ENCODE measurements at places on chromosomes 16 and 17.

GRCh38 chr16:81997738-81998137, 13.5 kb downstream of the SDR42E1 start:
- no peak for DNase-seq

DNA sequence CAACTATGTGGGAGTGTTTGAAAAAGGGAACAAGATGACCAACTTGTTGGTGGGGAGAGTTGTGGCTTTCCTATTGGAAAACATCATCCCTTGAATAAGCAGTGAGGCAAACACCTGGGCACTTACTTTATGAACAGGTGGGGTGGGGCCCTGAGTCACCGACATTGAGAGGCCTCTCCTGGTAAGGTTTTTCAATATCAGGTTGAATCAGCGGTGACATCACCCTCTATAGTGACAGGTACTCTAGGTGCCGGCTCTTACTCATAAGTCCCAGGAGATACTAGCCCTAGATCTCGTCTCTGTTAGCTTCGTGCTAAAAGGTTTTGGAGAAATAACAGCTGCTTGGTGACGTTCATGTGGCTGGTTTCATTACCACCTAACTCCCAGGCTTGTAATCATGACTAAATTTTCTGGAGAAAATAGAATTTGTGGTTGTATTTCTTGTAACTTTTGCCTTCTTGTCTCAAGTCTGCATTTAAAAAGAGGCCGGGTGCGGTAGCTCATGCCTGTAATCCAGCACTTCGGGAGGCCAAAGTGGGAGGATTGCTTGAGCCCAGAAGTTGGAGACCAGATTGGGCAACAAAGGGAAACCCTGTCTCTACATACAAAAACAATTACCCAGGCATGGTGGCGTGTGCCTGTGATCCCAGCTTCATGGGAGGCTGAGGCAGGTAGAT, 19.3 kb downstream of the CDH1 start:
- DNase-seq: no peak

- no peak for DNase-seq
Measured at GRCh38 chr16:70331588-70332358, 14.9 kb upstream of the DDX19A start.

- no peak for DNase-seq
Measured at GRCh38 chr17:31467502-31468256, 76.2 kb downstream of the RAB11FIP4 start.

DNA sequence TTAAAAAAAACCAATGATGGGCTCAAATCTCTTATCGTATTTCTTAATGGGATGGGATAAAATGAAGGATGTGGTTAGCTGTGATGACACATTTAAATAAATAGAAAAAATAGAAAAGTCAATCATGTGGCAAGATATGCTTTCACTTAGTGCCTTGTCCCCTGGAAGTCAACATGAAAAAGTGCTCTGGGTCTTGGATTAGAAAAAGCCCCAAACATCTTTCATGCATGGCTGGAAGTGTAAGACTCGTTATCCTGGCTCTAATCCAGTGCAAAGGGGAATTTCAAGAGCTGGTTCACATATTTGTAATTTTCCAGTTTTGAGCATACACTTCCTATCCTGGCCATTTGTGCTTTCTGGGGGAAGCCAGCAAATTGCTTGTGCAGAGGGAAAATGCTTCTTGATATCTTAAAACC, 160.9 kb downstream of the MAP2K6 start:
- peak; percentile 59 for DNase-seq

DNA sequence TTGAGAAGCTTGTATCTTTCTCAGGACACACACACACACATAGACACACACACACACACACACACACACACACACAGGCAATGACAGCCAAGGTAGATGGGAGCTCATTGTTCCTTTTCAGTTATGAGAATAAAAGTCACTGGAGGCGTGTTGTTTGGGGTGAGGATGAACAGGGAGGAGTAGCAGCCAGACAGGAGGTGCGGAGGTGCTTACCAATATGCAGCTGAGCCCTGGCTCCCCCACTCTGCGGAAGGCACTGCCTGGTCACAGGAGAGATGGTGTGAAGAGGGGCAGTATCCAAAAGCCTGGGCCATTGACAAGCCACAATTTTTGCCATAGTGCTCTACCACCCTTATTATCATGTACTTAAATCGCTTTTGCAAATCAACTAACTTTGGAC, 77.4 kb downstream of the CBLN1 start:
- no peak for DNase-seq

DNA sequence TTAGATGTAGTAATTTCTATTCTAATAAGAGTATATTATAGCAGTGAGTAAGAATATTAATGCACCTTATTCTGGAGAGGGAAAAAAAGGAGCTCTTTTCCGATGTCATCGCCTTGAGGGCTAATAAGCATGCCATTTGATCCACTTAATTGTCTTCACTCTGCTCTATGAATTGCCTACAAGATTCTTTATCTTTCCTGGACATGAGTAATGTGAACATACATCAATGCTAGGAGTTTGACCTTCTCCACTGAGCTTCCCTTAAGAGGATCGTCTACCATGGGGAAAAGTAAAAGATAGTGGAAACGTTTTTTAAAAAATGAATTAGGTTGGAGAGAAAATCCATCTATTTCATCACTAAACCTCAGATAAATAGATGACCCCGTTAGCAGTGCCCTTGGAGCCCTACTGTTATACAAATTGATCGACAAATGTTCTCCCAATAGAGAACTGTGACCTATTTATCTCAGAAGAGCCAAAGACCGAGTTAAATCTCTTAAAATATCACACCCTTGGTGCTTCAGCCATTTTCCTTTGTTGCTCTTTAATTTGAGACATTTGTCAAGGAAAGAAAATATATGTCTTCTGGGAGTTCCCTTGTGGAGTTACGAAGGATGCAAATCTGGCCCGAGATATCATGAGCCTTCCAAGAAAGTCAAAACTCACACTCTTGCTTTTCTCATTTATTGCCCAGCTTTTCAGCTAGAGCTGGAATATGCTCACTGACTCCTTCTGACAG, 898.5 kb downstream of the KCNJ2 start:
- DNase-seq: no peak

GRCh38 chr17:80797741-80798594, 193.7 kb upstream of the CHMP6 start:
- no peak for DNase-seq

- DNase-seq: no peak
Measured at GRCh38 chr17:30545024-30545423, 67.8 kb downstream of the GOSR1 start.

DNA sequence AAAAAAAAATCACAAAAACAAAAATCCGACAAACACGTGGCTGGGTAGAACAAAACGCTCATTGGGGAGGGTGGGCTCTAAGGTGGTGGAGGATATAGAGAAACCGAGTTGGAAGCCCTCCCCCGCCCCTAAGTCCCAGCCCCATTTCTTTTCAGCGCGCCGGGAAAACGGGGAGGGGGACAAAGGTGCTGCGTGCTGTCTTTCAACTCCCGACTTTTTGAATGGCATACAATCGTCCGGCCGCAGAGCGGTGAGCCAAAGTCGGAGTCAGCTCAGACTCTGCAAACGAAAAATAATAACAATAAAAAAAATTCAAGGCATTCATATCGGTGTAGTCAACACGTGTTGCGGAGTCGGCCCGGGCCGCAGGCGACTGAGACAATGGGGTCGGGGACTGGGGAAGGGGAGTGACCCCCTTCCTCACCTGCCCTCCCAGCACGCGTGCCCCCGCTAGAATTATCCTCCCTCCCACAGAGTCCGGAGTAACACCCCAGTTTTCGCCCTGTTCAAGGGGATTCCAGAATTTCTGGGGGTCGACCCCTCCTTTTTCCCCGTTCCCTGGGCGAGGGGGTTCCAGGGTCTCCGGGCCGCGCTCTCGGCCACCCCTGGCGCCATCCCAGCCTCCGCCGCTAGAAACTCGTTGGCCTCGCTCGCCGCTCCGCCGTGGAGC, 1.7 kb upstream of the IGF2BP1 start:
- DNase-seq: no peak

DNA sequence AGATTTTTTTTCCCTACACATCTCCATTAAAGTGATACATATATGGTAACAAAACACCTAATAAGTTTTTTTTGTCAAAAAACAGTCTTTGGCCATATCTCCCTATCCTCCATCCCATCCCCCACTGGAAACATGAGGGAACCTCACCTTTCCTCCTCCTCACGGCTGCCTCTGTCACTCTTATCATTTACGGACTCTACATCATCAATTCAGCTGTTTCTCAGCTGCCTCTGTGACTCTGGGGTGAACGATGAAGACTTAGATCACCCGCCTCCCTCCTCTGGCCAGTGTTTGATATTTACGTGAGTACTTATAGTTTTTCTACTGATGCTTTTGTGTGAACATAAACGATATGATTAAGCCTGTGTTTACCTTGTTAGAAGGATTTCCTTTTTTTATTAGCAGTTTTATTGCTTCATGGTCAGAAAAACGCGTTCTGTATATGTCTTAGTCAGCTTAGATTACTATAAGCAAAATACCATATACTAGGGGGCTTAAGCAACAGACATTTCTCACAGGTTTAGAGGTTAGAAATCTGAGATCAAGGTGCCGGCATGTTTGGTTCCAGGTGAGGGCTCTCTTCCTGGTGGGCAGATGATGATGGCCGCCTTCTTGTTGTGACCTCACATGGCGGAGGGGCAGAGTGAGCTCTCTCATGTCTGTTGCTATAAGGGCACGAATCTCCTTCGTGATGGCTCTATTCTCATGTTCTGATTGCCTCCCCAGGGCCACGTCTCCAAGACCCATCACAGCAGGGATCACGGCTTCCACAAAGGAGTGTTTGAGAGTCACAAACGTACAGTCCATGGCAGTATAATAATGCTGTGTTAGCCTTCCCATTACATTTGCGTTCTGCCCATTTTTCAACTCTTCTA, 32.1 kb downstream of the DNAH17 start:
- DNase-seq: no peak

DNA sequence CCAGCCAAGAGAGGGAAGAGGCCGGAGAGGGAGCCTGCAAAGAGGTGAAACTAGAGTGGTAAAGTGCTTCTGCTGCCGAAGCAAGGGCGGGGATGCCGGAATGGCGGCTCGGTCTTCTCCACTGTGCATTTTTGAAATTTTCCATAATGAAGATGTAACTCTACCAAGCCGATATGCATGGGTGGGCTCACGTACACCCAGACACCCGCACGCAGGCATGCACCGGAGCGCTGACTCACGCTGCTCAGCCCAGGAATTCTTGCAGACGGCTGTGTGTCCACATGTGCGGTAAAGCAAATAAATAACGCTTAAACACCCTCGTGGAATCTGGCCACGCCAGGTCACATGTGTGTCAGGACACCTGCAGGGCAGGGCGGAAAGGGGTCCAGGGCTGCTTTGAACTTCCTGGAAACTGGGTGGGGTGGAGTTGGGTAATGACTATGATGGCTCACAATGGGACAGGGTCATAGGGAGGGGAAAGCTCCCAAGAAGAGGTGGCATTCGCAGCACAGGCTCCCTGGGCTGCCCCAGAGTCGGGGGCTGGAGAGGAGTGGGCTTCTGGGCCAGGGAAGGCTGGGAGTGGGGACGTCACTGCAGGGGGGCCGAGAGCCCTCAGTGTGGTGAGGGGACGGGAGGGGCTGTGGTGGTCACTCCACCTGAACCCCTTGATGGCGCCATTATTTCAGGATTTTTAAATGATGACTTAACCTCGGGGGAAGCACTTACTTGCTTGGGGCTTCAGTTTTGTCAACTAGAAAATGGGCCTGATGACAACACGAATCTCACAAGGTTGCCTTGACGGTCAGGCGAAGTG, 265.5 kb downstream of the PARN start:
- no peak for DNase-seq

DNA sequence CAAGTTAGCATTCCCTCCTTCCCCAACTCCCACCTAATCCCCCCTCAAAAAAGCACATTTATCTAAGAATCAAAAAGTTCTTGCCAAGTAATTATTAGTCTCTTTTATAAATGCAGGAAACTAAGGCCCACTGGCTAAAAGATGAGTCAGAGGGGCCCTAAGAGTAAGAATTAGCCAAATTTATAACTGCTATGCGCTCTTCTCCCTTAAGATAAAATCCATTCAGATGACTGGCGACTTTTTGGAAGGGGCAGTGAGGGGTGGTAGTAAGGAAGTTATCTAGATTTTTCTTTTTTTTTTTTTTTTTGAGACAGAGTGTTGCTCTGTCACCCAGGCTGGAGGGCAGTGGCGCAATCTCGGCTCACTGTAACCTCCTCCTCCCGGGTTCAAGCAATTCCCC, 17.1 kb downstream of the ZNF652 start:
- DNase-seq: no peak

DNA sequence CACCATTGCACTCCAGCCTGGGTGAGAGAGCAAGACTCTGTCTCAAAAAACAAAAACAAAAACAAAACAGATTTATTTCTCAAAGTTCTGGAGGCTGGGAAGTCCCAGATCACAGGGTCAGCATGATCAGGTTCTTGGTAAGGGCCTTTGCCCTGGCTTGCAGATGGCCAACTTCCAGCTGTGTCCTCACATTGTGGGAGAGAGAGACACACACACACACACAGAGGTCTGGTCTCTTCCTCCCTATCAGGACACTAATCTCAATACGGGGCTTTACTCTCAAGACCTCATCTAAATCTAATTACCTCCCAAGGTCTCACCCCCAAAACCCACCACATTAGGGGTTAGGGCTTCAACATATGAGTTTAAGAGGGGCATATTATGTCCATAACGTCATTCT, 26.4 kb upstream of the TAOK1 start:
- no peak for DNase-seq

DNA sequence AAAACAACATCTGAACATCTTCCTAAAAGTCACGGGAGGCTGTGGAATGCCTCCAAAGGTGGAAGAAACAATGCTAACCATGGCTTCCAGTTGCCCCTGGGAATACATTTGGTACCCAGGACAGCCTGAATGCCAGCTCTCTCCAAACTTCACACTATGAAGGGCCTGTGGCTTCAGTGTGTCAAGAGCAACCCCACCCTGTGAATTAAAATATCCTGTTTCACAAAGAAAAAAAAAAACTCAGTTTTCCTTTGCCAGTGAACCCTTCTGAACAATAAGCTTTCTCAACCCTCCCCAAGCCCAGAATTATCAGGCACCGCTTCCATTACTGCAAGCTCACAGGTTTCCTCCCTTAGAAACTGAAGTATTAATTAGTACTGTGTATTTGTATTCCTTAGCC, 69.8 kb downstream of the SLC39A11 start:
- DNase-seq: no peak

DNA sequence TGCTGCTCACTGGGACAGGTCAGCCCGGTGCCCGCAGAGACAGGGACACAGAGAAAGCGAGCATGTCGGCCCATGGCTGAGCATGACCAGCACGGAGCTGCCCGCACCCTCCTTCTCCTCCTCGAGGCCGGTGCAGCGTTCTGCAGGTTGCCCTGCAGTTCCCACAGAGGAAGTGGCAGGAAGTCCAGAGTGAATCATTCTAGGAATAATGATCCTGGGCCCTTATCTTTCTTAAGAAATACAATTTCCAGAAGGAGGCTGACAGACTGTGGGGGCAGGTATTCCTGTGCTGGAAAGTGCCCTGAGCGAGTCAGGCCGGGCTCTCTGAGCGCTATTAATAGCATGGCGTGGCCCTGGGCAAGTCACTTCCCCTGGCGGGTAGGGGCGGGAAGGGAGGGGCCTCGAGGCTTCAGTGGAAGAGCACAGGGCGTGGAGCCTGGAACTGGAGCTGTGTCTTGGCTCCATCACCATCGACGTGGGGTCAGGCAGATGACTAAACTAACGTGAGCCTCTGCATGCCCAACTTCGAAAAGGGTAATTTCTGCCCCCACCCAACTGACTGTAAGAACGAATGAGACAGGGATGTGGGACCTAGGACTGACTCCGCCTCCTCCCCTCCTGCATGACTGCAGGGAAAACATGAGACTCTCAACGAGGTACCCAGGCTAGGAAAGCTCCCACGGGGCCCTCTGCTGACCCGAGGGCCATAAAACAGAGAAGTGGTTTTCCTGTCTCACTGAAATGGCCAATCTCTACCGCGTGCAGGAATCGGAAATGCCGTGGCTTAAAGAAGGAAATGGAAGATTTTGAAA, 9.8 kb downstream of the TMEM204 start:
- peak; percentile 61 for DNase-seq
